ENCODE measurements at places on chromosomes 7 and 10. TPM values are rescaled to one million over a fixed set of nuclear protein-coding genes. Genes with fewer than 3 reads are reported as not detected.

DNA sequence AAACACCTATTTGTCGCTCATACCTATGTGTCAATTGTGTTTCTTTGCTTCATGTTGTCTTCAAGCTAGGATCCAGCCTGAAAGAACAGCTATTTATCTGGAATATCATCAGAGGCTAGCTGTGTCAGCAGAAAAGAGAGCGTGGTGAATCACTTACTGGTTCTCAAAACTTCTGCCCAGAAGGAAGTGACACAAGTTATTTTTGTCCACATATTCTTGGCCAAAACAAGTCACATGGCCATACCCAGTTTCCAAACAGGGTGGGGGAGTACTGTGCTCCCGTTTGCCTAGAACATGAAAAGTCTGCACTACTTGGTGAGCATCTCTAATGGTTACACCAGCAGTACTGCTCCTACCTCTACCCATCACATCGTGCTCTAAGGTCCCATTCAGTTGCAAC, 160.9 kb upstream of the CSTF2T start:
- DNase-seq, result peak; percentile 49

DNA sequence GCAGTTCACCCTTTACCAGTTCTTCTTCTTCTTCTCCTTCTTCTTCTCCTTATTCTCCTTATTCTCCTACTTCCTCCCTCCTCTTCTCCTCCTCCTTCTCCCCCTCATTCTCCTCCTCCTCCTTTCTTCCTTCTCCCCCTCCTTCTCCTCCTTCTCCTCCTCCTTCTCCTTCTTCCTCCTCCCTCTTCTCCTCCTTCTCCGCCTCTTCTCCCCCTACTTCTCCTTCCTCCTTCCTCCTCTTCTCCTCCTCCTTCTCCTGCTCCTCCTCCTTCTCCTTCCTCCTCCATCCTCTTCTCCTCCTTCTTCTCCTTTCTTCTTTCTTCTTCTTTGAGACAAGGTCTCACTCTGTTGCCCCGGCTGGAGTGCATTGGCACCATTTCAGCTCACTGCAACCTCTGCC, 58.0 kb upstream of the LRGUK start:
- no peak for DNase-seq

DNA sequence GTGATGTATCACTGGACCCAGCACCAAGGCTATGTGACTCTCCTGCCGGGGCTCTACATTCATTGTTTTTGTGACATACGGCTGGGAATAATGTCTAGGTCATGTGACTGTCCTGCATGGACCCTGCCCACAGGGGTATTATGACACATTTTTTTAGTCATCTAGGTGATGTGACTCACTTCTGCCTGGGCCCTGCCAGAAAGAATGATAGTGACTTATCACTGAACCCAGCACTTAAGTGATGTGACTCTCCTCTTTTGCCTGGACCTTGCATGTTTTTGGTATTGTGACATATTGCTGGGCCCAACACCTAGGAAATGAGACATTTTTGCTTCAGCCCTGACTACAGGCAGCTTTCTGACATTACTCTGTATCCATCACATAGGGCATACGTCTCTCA, 51.1 kb upstream of the ZNF107 start:
- DNase-seq, result no peak

The ITPRID1 gene
- total RNA-seq, result not detected

GRCh38 chr7:106384373-106384772, 99.6 kb upstream of the NAMPT start:
- DNase-seq, result no peak

DNA sequence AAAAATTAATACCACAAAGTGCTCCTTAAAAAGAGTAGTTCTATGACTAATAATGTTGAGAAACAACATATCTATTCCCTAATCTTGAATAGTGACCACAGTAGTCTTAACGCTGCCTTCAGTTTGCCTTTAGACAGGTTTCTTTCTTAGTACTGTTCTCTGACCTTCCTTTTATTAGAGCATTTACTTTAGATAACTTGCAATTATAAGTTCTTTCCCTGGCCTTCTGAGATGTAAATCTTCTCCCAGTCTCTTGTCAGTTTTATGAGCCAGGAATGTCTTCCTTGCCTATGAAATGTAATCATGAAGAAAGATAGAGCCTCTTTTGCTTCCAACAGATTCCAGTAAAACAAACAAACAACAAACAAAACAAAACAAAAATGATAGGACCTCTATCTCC, 1119.8 kb upstream of the LRRTM3 start:
- DNase-seq, result no peak
